ENCODE measurements at places on chromosomes 1 and 21.

- DNase-seq = no peak
Observed at GRCh38 chr1:9326596-9326995, 33.9 kb downstream of the SPSB1 start.

GRCh38 chr21:46168238-46168637 lies 12.9 kb upstream of the FTCD start:
- no peak for DNase-seq

- no peak for DNase-seq
Observed at GRCh38 chr1:110291241-110292030, 47.7 kb upstream of the RBM15 start.

GRCh38 chr1:29698626-29699025 lies 462.3 kb downstream of the PTPRU start:
- DNase-seq = no peak

DNA sequence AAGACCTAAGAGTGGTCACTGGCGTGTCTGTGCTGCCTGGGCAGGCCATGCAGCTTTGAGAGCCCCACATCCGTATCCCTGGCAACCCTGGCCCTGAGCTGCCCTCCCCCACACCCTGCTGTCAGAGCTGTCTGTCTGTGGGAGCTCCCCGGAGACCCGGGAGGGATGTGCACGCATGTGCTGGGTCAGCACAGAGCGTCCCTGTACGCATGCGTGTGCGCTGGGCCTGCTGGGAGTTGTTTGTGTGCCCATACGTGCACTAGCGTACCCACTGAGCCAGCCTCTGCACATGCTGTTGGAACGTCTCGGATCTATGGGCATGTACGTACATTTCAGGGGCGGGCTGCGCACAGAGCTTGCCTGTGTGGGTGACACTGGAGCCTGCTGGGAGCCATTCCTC lies 89.3 kb downstream of the EPHB2 start:
- DNase-seq = no peak

GRCh38 chr1:244406337-244406736 lies 45.4 kb downstream of the ADSS2 start:
- DNase-seq = no peak

- no peak for DNase-seq
Observed at GRCh38 chr1:162370161-162370560, 6.5 kb downstream of the SPATA46 start.

- no peak for DNase-seq
Observed at GRCh38 chr21:43854773-43855633, 10.0 kb upstream of the AGPAT3 start.
